Naive thymus-derived CD4-positive, alpha-beta T cell (primary cell): ENCODE measurements at places on chromosomes 11 and 22.

DNA sequence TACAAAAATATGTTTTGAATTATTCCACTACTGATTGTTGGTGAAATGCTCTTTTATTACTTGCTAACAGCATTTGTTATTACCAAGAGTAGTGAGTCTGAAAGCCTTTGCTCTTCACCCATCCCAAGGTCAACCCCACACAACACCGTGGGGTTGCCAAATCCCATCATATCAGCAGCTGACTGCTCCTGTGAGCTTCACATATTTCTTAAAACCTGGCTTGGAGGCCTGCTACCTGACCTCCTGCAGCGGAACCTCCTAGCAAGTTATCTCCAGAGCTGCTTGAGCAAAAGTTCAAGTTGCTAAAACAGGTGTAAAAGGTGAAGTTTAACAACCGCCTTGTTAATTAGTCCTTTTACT is 20.1 kb upstream of the EIF3M start:
- no peak for DNase-seq

DNA sequence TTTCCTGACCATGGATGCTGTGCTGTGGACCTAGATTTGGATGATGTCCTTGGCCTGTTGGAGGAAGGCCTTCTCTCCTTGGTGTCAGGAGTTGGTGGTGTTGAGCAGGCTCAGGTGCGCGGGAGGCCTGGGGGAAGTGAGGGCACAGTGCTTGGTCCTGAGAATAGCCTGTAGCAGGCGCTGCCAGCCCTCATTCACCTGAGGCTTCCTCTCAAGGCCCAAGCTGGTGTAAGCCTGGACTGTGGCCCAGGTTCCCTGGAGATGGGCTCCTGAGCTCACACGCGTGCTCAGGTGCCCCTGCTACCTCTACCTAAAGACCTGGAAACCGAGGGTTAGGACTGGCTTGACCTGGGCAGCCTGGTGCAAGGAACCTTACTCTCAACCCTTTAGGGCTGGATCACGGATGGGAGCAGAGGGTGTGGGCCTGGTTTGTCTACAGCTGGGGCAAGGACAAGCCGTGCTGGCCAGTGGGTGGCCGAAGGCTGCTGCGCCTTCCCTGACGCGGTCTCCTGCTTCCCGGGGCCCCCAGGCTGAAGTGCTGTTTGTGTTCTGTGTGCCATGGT is 7.8 kb upstream of the GRAMD4 start:
- DNase-seq: no peak

- DNase-seq: no peak
These were observed 24.6 kb downstream of the ELF5 start for GRCh38 chr11:34488855-34489557.

DNA sequence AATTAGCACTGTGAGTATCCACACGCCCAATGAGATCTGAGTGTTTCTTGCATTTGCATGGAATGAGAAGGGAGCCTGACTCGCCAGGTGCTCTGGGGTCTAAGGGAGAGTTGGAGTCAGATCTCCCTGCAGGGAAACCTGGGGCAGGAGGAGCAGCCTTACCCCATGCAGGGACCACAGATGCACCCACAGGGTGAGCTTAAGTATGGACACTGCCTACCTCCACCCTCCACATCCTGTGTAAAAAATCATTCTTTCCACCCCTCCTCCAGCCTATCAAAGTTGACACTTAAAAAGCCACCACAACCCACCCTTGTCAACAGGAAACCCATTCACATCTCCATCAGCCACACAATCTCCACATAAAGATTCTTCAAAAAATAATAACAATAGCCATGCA is 67.0 kb upstream of the IGLL5 start:
- peak; percentile 69 for DNase-seq

DNA sequence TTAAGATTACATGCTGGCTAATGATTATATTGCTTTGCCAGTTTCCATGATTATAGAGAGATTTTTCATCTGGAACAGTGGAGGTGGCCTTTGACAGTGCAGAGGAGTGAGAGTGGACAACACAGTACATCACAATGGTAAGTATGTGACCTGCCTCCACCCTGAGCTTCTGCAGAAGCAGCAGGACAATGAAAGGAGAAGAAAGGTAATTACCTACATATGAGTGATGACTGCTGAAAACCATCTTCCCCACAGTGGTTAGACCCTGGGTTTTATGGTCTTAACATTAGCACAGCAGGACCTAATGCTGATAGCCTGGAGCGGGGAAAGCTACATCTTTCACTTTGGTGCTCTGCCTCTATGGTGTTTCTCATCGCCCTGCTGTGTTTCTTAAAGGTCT is 454.7 kb upstream of the DDI1 start:
- DNase-seq: no peak

DNA sequence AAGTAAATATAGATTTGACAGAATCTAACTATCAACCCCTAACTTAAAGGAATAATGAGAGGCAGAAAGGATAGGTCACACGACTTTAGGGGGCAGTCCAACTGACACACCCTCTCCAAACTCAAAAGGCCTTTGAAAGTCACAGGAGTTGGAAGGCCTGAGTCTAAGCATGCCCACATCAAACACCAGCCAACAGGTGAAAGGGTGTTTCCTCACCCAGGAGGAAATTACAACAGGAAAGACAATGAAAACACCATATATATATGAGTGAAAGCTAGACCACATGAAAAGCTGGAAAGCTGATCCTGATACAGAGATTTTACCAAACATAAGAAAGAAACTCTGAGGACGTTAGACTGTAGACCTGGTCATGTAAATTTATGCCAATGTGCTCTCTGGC is 10.5 kb upstream of the DEPDC7 start:
- DNase-seq: peak; percentile 68

- DNase-seq: no peak
These were observed 497.0 kb upstream of the TENM4 start for GRCh38 chr11:79937676-79938334.

DNA sequence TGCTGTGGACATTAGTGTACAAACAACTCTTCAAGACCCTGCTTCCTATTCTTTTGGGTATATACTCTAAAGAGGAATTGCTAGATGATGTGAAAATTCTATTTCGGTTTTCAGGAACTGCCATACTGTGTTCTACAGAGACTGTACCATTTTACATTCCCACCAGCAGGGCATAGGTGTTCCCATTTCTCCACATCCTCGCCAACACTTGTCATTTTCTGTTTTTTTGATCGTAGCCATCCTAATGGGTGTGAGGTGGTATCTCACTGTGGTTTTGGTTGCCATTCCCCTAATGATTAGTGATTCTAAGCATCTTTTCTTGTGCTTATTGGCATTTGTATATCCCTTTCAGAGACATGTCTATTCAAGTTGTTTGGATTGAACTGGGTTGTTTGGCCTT is 29.8 kb upstream of the GRK3 start:
- DNase-seq: no peak

DNA sequence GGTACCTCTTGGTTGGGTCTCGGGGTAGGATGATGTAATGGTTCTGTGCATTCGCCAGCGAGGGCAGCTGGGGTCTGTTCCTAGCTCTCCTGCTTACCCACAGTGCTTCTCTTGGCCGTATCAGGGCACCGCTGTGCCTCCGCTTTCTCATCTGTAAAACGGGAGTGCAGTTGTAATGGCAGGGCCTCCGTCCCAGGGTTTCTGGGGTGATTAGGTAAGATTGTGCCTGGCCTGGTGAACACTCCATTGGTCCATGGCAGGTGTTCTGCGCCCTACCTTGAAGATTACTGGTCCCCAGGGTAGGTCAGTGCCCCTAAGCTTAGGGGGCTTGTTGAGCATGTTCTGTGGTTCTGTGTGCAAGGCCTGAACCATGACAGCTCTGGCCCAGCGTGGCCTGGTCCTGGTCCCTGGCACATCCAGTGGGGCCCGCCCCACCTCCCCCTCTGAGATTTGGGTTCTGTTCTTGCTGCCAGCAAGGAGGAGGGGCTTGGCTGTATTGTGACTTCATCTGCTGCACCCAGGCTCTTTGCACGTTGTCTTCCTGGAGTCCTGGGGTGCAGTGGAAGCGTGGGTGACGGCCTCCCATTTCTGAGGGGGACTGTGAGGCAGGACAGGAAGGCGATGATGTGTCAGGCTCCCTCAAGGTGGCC is 4.9 kb downstream of the MYRF start:
- DNase-seq: no peak

- DNase-seq: no peak
These were observed 19.2 kb downstream of the SELENOO start for GRCh38 chr22:50219800-50220602.

DNA sequence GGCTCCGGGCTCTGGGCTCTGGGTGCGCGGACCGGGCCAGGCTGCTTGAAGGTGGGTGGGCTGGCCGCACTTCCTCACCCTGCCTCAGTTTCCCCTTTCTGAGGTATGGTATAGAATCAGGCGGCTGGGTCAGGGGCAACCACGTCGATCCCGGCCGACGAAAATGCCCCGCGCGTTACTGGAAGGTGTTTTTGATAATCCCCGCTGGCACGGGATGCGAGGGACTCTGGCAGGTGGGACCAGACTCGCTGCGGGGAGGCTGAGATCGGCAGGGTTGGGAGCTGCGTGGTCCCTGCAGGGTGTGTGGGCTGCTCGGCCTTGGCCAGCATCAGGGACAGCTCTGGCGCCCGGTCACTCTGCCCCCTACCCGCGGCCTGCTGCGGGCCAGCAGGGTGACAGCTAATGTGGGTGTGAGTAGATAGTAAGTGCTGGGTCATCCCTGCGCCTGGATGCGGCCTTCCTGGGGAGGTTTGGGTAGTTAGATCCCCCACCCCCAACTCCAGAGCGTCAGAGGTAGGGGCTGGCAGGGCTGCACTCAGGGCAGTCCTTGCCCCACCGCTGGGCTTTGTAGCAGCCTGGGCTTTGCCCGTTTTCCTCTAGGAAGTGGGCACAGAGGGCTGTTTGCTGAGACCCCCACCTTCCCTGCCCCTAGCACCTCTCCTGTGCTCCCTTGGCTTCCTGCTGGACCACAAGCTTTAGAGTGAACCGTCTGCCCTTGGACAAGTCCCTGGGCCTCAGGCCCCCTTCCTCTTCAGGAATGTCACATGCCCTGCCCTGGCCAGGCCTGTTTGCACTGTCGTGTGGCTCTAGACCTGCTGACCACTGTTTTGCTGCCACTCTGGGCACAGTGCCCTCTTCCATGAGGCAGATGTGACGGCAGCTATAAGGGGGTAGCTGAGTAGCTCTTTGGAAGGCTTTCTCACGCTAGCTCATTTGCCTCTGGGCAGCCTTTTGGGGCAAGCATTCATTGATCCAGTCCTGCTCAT is 579 bp downstream of the TANGO2 start:
- no peak for DNase-seq

GRCh38 chr22:46007848-46008261 is 30.9 kb upstream of the WNT7B start:
- no peak for DNase-seq

DNA sequence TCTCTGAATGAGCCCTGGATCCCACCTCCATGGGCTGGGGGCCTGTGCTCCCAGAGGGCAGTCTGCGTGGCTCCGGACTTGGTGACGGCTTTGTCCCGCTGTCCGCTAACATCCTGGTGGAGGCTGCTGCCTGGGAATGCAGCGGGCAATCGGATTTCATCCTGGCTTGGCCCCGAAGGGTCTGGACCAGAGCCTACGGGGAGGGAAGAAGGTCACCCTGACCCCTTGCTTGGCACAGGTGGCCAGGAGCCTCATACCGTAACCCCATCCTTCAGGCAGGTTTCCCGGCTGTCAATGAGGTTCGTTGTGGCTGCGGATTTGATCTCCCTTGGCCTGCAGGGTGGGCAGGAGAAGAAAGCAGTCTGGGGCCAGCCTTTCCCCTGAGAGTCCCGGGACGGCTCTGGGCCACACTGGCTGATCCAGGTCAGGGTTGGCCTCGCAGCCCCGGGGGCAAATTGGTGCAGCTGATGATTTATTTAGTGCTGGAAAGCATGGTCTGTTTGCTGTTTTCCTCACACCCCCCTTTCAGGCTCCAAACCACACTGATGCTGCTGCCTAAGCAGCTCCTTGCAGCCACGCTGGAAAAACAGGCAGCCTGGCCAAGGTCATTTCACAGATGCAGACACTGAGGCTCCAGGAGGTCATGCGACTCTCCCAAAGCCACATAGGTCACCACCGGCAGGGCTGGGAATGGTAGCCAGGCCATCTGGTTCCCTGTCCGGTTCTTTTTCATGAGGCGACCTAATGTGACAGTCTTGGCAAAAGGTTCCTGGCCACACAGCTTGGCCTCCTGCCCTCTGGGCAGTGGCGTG is 15.0 kb downstream of the PRDM11 start:
- no peak for DNase-seq

- DNase-seq: no peak
These were observed 96.5 kb downstream of the CWC15 start for GRCh38 chr11:94876645-94877442.
